ENCODE measurements at places on chromosomes 4 and X. TPM values are rescaled to one million over a fixed set of nuclear protein-coding genes. Genes with fewer than 3 reads are reported as not detected.

FATE1 gene
- total RNA-seq, result not detected

MAGEE1 gene
- 2.9 TPM for total RNA-seq

NALF2 gene
- not detected for total RNA-seq

MPC1L gene
- not detected for total RNA-seq

HS6ST2 gene
- total RNA-seq, result not detected

CNGA1 gene
- total RNA-seq, result 4.5 TPM

SHROOM2 gene
- total RNA-seq, result 0.72 TPM

ADH1B gene
- total RNA-seq, result 22.1 TPM

GPR50 gene
- not detected for total RNA-seq

FRAS1 gene
- 37.8 TPM for total RNA-seq

YIPF6 gene
- 40.2 TPM for total RNA-seq

HPGDS gene
- total RNA-seq, result not detected

TCEAL8 gene
- total RNA-seq, result 102 TPM

STOX2 gene
- total RNA-seq, result 1.1 TPM

All from smooth muscle cell of the pulmonary artery (primary cell).